ENCODE measurements at places on chromosomes 3 and 15.

DNA sequence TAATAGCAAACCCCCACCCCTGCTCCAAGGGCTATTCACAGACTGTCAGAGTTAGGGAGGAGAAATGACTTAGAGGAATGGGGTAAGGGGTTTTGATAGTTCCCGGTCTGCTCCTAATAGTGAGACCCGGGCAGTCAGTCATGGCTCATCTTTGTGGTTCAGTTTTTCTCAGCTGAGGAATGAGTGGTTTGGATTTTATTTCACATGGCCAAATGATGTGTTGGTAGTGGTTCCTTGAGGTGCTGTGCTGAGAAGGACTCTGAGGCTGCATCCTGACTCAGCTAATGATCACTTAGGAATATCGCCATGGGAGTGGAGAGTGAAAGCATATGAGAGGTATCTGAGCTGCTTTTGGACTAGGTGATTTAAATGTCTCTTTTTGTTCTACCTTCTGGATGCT is 80.2 kb downstream of the LPP start:
- no peak for DNase-seq

GRCh38 chr3:155192957-155193746 is 100.3 kb downstream of the STRIT1 start:
- no peak for DNase-seq

GRCh38 chr3:126207166-126207565 is 26.8 kb upstream of the ALDH1L1 start:
- no peak for DNase-seq

DNA sequence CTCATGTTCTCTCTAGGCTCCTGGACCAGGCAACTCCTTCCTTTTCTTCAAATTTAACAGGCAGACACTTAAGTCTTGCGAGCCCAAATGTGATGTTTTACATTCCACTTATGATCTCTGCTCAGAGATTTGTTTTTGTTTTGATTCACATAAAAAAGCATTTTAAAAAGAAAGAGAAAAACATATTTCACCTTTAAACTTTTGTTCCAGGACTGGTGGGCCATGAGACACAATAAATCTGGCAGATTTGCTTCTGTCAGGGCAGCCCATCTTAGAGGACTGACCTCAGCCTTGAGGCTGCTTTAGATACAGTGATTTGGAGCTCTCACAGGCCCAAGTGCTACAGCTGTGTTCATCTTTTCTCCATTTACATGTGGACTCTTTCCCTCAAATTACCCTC is 52.0 kb downstream of the CMSS1 start:
- no peak for DNase-seq

- DNase-seq, result no peak
These were observed 263.2 kb downstream of the NR2F2 start for GRCh38 chr15:96593735-96594134.
